ENCODE measurements at places on chromosomes 12 and 14. TPM values are rescaled to one million over a fixed set of nuclear protein-coding genes. Genes with fewer than 3 reads are reported as not detected.

DNA sequence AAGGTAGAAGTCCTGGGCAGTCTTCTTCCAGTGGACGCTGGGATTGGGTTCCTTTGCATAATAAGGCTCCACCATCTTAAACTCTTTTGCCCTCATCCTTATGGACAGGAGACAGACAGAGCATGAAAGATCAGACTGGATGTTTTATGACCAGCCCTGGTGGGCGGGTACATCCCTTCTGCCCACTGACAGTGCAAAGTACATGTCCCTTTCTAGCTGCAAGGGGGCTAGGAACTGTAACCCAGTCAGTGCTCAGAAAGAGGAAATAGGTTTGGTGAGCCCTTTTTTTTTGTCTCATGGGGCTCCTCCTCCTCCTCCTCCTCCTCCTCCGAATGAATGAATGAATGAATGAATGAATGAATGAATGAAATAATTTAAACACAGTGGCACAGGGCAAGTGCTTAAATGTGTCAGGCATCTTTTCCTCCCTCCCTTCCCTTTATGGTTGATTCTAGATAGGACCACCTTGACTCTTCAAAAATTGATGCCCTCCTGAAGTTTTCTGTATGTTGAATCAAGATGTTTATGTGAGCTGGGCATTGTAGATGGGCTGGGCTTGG lies 36.4 kb upstream of the HNF1A start:
- DNase-seq: no peak

DNA sequence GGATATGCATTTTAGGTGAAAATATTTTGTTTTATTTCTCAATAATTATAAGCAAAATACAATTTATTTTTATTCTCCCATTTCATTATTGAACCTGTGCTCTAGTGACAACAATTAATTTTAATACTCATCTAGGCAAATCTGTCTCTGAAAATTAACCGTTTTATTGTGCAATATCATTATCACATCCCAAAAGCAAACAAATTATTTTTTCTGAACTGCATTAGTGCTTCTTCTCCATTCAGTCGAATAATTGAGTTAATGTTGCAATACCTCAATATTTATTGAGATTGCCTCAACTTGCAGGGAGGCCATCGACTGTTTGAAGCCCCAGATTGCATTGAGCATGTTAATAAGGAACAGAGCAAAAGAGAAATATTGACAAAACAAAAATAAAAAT lies 303.2 kb upstream of the LRFN5 start:
- DNase-seq: no peak

GRCh38 chr14:25121337-25122129 lies 71.6 kb upstream of the STXBP6 start:
- peak; percentile 15 for DNase-seq

- DNase-seq: peak; percentile 67
These were observed 13.9 kb upstream of the PPP1CC start for GRCh38 chr12:110756611-110757010.

DNA sequence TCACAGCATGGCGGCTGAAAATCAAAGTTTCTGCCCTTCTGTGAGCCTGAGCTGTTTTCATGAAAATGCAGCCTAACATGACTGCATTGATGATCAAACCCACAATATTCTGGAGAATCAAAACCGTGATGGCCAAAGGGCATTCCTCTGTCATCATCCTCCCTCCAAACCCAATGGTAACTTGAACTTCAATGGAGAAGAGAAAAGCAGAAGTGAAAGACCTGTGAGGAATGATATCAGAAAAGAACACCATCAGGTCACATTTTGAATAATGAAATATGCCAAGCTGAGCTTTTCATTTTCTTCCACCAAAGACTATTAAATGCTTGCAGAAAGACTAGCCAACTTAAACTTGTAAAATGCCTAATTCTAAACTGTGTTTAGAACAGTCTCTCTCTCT lies 8.1 kb downstream of the KCNJ8 start:
- DNase-seq: no peak

Gene ACSS3
- total RNA-seq: 2.6 TPM

DNA sequence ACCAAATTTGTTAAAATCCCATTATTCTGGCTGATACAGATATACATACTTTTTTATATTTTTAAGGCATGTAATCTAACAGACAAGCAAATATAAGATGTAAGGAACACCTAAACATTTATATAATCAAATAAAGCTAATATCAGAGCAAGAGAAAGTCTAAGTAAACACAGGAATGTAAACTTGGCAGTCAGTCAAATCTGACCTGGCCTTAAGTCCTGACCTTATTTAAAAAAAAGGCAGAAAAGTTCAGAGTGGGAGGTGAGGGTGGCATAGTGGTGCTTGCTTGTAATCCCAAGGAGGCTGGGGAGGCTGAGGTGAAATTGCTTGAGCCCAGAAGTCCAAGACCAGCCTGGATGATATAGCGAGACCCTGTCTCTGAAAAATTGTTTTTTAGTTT lies 152.6 kb downstream of the DERA start:
- peak; percentile 41 for DNase-seq

Gene ANKLE2
- 57.4 TPM for total RNA-seq

GRCh38 chr14:33839193-33840076 lies 111.4 kb downstream of the EGLN3 start:
- peak; percentile 51 for DNase-seq

DNA sequence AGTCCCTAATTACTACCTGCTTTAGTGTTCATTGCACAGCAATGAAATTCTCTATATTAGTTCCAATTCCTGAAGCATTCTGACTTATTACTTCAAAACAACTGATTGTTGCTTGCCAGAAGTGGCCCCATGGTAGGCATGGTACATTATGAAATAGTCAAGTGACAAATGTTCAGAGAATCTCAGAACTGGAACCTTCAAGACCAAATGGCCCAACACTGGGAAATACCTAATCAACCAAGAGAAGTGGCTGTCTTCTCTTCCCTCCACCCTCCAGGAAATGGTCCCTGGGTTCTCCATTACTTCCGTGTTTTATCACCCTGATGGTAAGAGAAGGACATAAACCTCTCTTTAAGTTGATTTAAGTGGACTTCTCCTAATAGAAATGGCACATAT lies 49.9 kb downstream of the ITPR2 start:
- DNase-seq: no peak

DNA sequence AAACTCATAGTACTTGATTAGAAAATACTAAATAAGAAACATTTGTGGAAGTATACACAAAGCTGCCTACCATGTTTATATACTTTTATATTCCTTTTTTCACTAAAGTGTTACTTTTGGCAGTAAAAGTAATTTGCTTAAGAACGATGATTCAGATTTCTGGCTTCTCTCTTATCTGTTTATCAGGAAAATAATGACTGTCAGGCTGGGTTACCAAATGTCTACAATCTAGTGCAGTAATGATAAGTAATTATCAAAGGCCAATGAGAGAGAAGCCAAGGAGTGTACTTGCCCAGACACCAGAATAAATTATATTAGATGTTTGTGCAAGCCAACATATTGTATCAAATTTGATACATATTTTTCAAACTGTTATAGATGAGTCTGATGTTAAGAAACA lies 113.4 kb downstream of the RALGAPA1 start:
- DNase-seq: peak; percentile 18

- no peak for DNase-seq
These were observed 17.4 kb downstream of the GALNT4 start for GRCh38 chr12:89507015-89507824.

Gene TMEM63C
- 0.20 TPM for total RNA-seq

Gene PHC1
- 9.8 TPM for total RNA-seq

DNA sequence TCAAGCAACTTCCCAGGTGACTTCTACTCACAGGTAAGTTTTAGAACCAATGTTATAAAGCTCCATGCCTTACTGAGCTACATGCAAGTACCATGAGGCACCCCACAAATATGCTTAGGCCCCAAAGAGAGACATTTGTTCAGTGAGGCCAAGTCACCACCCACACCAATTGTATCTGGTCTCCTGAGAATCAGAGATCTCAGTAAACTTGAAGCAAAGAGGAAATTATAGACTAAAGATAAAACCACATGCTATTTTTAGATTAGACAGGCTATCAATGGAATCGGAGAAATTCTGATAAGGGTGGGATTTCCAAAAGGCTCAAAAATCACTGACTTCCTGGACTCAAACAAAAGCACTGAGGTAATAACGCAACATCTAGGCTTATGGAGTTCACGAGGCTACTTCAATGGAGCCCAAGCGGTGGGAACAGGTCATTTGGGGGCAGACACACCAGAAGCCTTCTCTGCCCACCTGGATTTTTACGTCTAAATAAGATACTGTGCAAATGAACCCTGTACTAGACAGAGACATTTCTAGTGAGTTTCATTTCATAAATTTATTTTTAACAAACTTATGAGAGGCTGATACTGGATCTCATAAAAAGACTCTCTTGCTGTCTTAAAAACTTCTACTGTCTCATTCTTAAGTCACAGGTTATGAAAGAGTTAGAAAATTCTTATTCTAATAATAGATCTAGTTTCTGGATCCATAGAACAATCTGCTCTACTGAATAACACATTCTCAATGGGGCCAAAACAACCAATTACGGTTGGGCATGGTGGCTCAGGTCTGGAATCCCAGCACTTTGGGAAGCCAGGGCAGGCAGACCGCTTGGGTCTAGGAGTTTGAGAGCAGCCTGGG lies 7.7 kb downstream of the SLC15A4 start:
- no peak for DNase-seq

All from M059J (cell line).